ENCODE measurements at places on chromosomes 3 and 15.

- no peak for DNase-seq
These were observed 32.3 kb downstream of the RPN1 start for GRCh38 chr3:128618398-128618726.

GRCh38 chr15:87326269-87326668, 930.3 kb downstream of the NTRK3 start:
- DNase-seq = no peak

DNA sequence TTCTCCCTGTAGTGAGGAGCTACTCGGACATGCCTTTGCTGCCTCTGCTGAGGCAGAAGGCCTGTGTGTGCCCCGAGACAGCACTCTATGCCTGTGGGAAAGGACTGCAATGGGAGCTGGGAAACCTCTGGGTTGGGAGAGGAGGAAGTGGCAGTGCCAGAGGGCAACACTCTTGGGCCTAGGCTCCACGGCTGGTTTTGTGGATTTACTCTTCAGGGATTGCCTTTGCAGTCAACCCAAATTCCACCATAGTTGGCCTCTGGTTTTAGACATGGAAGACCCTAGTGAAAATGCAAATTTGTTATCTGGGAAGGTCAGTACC, 46.8 kb downstream of the ITGA11 start:
- no peak for DNase-seq

GRCh38 chr3:155587581-155587980, 157.3 kb downstream of the PLCH1 start:
- DNase-seq = no peak

- DNase-seq = no peak
These were observed 96.0 kb upstream of the CLSTN2 start for GRCh38 chr3:139839014-139839413.

- DNase-seq = no peak
These were observed 21.7 kb downstream of the LSM3 start for GRCh38 chr3:14200276-14200675.

- DNase-seq = no peak
These were observed 222.0 kb downstream of the STT3B start for GRCh38 chr3:31754575-31755278.

- no peak for DNase-seq
These were observed 52.8 kb upstream of the FAM98B start for GRCh38 chr15:38401106-38401505.

DNA sequence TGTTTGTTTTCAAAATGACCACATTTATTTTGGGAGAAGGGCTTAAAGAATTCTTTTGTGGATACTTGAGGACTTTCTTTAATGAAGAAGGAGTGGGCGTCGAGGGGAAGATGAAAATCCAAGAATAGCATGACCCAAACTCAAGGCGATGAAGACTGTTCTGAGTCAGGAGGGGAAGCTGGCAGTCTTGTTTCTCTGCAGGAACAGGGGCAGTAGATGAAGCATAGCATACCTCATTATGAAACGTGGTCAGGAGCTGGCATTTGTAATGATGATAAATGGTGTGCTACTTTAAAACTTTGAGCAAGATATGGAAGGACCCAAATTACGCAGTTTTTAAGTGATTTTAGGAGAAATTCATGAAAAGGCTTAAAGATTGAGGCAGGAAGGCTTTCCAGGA, 549.0 kb downstream of the IGSF11 start:
- DNase-seq = no peak

DNA sequence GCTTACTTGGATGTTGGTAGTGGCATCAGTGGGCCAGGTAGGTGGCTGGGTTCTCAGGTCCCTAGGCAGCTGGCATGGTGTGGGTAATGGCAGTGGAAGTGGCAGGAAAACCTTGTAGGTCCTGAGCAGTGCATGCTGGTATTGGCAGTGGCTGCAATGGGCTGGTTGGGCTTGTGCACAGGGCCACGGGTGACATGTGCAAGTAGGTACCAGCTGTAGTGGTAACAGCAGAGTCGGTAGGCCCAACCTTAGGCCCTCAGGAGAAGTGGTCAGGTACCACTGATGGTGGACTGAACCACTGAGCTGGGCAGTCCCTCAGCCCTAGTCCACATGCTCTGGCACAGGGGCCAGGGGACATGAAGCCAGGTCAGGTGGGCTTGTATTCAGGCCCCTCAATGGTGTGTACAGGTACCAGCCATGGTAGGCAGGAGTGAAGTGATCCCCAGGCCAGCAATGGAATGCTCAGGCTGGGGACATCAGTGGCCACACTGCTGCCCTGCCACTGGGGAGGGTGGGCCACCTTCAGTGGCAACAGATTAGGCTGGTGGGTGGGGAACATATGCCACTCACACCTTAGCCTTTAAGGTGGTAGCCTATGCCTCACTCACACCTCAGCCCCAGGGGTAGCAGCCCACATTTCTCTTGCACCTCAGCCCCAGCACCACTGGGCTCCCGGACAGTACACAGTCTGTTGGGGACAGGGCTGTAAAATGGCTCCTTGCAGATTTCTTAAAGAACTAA, 118.1 kb downstream of the LRRK1 start:
- DNase-seq = no peak
